Left renal pelvis (tissue), 4 donors: ENCODE measurements at places on chromosomes 1 and 21.

GRCh38 chr1:31227891-31228568 lies 11.7 kb downstream of the NKAIN1 start:
- DNase-seq = no peak

DNA sequence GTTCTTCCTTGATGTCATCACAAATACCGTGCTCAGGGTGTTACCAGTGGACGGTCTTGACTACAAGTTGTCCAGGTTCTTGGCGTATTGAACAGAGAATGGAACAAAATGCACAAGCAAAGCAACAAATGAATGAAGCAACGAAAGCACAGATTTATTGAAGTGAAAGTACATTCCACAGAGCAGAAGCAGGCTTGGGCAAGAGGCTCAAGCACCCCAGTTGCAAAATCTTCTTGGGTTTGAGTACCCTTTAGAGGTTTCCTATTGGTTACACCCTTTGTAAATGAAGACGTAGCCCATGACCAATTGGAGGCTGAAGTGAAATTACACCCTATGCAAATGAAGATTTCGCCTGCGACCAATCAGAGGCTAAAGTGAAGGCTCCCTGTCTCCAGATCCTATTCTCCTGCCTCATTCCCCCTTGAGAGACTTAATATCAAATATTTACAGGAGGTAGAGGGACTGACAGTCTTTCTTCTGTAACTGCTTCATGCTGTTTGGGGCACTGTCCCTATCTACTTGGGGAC lies 38.3 kb downstream of the YY1AP1 start:
- no peak for DNase-seq

GRCh38 chr1:10730985-10731384 lies 65.5 kb downstream of the CASZ1 start:
- no peak for DNase-seq

- no peak for DNase-seq
These were observed 46.9 kb downstream of the IER5 start for GRCh38 chr1:181135437-181135731.

DNA sequence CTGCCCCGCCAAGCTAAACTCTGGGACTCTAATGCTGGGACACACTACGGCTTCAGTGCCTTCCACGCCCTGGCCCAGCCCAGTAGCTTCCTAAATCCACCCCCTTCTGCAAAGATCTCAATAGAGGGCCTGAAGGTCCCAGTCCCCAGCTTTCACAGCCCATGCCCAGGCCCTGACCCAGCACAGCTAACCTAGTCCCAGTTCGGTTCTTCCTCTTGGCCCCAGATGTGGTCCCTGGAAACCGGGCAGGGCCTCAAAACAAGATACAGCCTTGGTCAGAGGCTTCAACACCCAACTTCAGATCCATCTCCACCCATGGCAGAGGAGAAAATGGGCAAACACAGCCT lies 646 bp upstream of the PDZK1IP1 start:
- DNase-seq = no peak
